ENCODE measurements at places on chromosomes 7 and 10.

- DNase-seq, result no peak
These were observed 72.4 kb downstream of the TPST1 start for GRCh38 chr7:66277492-66277891.

DNA sequence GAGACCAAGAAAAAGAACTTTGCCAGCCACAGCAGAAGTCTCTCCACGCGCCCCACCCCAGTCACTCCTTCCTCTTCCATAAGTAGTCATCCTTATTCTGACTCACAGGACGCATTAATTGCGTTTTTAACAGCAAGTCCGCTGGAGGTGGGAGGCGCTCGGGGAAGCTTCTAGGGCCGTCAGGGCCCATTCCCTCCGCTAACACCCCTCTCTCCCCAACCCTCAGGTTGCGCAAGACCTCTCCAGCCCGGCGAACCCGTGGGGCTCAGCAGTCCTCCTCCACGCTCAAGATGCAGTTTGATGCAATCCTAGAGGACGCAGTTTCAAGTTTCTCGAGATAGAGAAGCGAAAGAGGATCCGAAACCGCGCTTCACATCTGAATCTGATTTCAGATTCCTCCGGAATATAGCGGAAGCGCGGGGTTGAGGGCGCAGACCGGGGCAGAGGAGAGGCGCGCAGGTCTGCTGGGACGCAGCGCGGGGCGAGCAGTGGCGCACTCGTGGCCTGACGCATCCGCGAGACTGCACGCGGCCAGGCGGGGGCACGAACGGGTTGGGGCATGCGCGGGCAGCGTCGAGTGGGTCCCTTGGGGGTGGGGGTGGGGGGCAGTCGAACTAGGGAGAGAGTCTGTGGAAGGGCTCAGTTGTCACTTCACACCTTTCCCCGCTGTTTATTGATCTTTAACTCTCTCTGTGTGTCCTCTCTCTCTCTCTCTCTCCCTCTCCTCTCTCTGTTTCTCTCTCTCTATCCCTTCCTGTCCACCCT lies 37.8 kb upstream of the PSAP start:
- DNase-seq, result peak; percentile 60

GRCh38 chr10:112374724-112375541 lies 1.0 kb downstream of the ACSL5 start:
- peak; percentile 39 for DNase-seq

GRCh38 chr7:16318989-16319915 lies 102.1 kb downstream of the CRPPA start:
- no peak for DNase-seq

- DNase-seq, result no peak
These were observed 38.5 kb downstream of the MCMBP start for GRCh38 chr10:119834188-119834587.

DNA sequence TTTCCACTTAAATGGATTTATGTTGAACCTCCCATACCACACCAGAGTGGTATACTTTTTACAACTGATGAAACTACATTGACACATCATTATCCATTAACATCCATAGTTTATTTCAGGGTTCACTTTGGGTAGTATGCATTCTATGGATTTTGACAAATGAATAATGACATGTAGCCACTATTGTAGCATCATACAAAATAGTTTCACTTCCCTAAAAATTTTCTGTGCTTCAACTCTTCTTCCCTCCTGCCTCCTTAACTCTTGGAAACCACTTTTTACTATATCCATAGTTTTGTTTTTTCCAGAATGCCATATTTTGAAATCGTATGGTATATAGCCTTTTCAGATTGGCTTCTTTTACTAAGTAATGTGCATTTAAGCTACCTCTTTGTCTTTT lies 199.5 kb upstream of the TMEM196 start:
- no peak for DNase-seq

GRCh38 chr10:92967641-92968040 lies 93.0 kb upstream of the CYP26C1 start:
- no peak for DNase-seq

DNA sequence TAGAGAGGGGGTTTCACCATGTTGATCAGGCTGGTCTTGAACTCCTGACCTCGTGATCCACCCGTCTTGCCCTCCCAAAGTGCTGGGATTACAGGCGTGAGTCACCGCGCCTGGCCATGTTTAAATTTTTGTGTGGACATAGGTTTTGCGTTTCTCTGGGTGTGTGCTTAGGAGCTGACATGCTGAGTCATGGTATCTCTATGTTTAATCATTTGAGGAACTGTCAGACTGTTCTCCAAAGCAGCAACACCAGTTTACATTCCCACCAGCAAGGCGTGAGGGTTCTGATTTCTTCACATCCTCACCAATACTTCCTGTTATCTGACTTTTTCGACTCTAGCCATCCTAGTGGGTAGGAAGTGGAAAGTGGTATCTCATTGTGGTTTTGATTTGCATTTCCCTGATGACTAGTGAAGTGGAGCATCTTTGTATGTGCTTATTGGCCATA lies 153.7 kb downstream of the DNAJB6 start:
- DNase-seq, result peak; percentile 65

DNA sequence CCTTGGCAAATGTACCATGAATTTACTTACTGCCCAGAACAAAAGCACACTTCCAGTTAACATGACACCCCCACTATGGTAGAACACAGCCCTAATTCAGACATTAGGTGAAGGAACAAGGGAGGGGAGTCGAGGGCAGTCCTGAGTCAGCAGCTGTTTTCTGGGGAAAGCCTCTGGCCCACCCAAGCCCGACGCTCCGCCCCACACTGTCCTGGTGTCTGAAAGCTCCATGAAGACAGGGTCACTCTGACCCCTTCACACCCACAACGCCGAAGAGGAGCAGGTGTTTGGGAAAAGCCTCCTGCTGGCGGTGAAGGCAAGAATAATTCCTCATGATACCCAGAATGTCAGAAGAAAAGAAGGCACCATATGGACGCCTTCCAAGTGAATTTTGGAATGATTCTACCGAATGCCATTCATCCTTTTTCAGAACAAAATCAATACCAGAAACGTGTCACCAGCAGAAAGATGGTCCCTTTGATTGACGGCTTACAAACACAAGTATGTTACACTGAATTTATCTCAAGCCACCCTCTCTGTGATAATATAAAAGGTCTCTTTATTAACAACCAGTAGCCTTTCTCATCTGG lies 172.1 kb downstream of the DIP2C start:
- DNase-seq, result no peak

DNA sequence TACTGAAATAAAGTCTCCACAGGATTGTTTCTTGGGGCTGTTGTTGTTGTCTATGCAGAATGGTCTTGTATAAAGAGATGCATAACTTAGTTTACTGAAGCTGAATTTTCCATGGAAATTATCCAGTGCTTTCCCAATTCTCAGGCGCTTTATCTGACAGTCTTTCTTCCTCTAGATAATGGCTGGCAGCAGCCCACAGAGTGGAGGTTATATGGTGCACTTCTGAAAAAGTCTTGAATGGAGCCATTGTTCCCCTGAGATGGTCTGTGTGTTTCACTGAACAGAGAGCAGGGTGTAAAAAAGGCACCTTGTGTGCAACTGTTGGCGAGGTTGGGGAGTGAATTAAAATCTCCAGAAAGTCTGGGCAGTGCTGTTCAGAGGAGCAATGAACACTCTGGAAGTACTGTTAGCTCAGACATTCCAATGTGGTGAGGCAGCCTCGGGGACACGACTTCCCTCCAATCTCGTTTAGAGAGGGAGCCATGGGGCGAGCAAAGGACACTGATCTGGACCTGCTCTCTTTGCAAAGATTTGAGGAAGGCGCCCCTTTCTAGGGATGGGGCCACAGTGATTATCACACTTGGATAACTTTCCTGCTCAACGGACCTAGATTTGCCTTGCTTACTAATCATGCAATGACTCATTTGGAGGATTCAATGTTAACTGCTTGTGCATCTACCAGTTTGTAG lies 2.0 kb upstream of the PLCE1 start:
- no peak for DNase-seq

- no peak for DNase-seq
These were observed 41.6 kb downstream of the ACSM6 start for GRCh38 chr10:95235676-95236067.

DNA sequence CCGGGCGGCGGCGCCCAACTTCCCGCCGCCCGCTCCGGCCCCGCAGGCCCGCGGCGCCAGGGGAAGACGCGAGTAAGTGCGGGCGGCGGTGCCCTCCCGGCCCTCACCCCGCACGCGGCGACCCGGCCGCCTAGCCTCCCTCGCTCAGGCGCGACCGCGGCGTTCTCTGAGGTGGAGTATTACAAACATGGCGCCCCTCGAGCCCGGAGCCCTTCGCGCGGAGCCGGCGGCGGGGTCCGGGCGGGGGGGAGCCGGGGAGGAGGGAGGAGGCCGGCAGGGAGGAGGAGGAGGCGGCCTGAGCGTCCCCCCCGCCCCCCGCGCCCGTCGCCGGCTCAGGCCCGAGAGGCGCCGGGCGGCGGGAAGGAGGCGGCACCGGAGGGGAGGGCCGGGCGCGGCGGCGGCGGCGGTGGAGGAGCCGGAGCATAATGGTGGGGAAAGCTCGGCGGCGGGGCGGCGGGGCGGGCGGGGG lies at the start of gene ZMYND11:
Gene ZMYND11 (plus strand): TSS at position 324 of the 469 bp plus-strand sequence. CDS start 44,558 bp downstream, outside the sequence.
- peak; percentile 77 for DNase-seq

- no peak for DNase-seq
These were observed 37.7 kb upstream of the FAM3C start for GRCh38 chr7:121433775-121434174.

DNA sequence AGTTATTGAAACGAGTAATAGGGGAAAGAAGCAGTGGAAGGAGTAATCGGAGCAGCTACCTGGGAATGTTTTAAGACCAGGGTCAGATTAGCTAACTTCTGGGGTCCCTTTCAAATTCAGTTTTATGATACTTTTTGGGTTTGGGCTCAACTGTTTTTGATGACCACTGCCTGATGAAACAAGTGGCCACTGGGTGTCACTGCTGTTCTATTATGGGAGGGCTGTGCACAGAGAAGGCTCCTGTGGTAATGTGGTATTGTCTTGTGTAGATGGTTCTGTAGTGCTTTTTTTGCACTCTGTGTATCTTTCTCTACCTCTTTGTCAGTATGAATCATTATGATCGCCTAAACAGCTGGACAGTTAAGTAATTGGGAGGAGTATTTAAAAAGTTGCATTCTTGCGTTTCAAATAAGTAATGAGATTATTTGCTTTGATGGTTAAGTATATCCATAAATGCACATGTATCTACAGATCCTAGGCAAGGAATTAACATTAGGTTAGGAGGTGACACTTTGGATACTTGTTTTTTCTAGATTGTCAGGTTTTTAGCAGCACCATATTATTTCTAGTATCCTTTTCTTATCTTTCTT lies 128.4 kb downstream of the ABCA13 start:
- no peak for DNase-seq

- DNase-seq, result peak; percentile 5
These were observed 39.3 kb upstream of the DUSP5 start for GRCh38 chr10:110458266-110458920.

DNA sequence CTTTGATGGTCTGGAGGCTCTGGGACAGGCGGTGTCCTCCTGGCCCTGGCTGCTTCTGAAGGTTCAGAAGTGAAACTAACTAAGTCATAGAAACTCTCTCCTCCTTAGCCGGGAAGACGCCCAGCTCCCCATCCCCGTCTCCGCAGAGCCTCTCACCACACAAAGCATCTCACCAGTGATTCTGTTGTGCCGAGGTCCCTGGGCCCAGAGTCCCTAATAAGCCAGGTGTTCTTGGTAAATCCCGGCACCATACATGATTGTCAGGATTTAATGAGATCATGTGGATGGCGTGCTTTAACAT lies 9.4 kb downstream of the HKDC1 start:
- no peak for DNase-seq

- peak; percentile 37 for DNase-seq
These were observed 92.4 kb downstream of the KIF20B start for GRCh38 chr10:89793649-89794254.

DNA sequence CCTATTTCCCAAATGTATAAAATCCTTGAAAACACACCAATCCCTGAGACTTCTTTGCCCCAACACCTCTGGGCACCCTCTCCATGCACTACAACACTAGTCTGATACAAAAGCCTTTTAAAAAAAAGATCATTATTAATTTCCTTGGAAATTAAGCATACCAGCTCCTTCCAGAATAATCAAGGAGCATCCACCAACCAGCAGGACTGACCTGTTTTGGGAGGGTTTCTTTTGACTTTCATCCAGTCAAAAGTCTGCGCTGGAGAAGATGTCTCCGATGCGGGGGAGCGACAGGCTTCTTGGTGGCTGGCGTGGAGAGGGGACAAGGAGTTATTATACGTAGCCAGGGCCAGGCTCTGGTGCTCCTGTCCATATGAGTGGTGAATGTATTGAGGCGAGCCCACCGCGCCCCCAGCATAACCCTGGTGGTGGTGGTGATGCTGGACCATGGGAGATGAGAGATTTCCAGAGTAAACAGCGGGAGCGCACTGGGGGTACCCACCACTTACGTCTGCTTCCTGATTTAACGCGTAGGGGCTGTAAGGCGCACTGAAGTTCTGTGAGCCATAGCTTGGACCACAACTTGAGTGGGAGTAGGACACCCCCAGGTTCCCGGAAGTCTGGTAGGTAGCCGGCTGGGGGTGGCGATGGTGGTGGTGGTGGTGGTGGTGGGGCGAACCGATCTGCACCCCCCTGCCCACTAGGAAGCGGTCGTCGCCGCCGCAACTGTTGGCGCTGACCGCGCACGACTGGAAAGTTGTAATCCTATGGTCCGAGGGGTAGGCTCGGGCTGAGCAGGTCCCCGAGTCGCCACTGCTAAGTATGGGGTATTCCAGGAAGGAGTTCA lies 527 bp downstream of the HOXA1 start:
- peak; percentile 27 for DNase-seq

DNA sequence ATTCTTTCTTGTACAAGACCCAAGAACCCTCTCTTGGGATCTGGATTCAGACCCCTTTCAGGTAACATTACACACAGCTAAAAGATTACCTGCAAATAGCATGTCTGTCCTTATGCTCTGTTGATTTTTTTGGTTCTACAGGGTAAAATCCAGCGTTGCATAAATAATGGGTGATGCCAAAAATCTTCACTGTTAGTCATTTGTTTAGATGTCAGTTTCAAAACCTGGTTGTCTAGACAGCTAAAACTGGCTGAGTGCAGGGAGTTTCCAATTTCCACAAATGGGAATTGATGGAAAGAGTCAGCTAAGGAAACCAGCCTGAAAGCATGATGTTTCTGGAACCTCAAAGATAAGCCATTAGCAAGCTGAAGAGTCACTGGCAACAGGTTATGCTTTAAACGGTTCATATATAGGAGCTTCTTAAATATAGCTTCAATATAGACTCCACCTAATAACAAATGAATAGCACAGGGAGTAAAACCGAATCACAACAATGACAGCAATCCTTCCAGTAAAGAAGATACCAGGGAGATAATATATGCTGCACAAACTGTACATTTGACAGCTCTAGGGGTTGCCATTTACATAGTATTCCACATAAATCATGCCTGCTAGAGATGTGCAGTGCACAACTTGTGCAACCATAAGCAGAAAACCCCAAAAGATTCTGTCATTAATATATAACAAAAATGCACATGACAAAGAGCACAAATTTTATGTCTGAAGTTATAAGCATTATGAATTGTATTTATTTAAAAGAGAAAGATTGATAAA lies 20.4 kb downstream of the CCDC71L start:
- DNase-seq, result no peak

GRCh38 chr7:130875901-130876300 lies 141.9 kb upstream of the KLF14 start:
- no peak for DNase-seq

DNA sequence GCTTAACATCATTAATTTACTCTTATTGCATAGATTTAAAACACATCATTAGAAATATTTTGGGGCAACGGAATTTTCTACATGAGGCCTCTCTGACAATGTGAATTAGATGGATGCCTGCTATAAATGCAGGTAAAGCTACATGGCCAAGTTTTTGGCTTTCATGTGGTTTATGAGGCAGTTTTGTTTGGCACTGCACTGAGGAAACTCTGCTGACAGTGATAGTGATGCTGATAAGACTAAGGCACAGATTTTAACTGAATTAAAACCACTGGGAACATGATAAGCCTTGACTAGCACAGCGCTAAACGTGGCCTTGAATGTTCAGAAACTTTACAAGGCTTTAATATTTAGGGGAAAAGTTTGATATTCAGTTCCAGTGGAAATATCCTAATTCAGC lies 114.3 kb upstream of the NOBOX start:
- no peak for DNase-seq
